H7 (cell line): ENCODE measurements at places on chromosomes 11 and 22.

DNA sequence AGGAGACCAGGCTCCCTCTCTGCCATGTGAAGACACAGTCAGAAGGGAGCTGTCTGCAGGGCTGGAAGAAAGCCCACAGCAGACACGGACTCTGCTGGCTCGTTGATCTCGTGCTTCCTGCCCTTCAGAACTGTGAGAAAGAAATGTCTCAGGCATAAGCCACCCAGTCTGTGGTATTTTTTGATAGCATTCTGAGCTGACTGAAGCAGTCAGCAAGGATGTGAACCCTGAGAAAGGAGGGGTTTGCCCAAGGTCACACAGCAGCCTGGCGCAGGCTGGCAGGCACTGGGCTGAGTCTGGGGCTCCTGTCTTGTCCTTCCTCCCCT is 255.1 kb upstream of the B3GAT1 start:
- DNase-seq = no peak

- DNase-seq = no peak
Observed at GRCh38 chr11:35334385-35335090, 84.8 kb downstream of the SLC1A2 start.

DNA sequence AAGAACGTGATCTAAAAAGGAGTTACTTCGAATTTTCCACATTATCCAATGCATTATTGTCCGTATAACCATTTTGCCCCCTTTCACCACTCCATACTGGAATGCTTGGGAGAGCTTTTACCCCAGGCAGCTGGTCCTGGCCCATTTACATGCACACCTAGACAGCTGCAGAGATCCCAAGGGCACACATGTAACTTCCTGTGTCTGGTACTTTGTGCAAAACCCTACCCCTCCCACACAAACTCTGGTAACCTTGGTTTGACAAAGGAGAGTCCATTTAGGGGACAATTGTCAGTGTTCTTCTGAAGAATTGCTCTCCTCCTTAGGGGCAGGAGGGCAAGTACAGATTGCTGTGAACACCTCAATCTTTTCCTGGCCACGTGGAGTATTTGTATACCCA is 57.3 kb upstream of the SORL1 start:
- DNase-seq = no peak

GRCh38 chr11:9803685-9804418 is 140.0 kb downstream of the SWAP70 start:
- no peak for DNase-seq

DNA sequence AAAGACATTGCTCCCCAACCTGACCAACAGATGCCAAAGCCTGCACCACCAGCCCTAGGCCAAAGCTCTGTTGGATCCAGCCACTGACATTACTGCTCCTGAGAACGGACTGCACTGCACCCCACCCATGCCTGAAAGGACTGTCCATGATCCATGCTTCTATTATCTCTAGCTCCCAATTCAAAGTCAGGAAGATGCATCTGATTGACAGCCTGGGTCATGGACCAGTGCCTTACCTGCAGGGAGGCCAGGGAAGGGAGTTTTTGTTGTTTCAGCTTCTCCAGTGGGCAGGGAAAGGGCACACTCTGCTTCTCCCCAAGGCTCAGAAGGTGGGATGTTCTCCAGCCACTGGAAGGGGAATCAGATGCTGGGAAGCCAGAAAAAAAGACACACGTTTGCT is 4.8 kb upstream of the PRDM11 start:
- no peak for DNase-seq

DNA sequence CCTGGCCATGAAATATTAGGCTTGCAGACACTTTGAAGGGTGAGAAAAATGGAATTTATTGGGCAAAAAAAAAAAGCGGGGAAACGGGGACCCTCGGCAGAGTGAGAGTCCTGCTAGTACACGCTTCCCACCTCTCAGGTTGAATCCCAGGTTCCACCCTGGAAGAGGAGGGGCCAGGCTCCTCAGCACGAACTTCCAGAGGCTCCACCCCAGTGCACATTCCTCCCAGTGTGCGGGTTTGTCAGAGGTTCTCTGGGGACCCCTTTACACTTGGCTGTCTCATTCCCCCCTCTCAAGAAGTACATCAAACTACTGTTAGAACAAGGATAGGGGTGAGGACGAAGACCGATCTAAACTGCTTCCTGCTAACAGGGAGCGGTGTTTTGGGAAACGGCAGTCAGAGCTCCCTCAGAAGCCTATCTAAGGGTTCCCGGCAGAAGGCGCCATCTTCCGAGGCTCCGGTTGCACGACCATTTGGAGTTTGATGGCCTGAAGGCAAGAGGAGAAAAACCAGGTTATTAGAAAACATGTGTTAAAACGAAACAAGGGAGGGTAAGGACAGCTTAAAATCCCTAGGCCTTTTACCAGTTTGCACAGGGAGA is 27.5 kb downstream of the FOLR3 start:
- DNase-seq = no peak

DNA sequence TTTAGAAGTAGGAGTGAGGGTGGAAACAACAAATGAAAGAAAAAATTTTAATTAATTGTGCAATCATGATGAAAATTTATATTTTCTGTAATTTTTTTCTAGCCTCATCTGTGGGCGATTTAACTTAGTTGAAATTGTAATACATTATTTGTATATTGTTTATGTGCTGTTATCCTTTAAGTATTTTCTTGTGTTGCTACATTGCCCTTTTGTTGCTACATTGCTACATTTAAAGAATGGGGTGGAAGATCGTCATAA is 106.2 kb upstream of the OR4B1 start:
- no peak for DNase-seq

DNA sequence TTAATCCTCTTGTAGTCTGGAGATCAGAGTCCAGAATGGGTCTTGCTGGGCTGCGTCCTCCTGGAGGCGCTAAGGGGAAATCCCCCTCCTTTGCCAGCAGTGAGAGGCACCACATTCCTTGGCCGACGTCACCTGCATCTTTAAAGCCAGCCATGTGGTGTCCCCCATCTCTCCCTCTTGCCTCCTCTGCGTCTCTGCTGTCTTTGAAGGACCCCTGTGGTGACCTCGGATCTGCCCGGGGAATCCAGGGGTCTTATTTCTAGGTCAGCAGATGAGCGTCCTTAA is 27.2 kb upstream of the PARVB start:
- DNase-seq = peak; percentile 88

DNA sequence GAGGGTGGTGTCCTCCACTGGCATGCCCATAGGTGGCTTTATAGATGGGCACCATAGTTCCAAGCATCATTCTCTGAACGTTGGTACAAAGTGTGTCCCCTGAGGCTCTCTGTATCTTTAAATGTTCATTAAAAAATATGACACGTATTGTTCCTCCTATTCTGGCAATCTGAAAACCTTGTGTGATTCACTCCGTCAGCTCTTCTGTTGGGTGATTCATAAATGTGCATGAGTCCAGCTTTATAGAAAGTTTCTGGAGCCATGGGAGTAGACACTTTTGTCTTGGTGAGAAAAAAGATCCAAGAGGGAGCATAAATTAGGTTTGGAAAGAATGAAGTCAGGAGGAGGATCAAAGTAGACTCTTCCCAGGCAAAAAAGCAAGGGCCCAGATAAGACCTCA is 728.8 kb downstream of the NELL1 start:
- DNase-seq = no peak

DNA sequence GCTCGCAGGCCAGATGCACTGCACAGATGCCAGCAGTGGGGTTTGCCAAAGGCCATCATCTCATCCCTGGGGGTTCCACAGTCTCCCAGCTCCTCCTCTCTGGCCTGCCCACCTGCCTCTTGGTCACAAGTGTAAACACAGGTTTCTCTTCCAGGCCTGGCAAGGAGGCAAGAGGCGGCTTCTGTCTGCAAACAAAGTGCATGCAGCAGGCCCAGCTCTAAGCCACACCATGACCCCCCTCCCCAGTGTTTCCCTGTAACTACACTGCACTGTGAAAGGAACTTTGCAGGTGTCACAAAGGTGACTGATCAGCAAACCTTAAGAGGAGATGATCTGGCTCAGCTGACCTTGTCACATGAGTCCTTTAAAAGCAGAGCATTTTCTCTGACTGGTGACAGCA is 26.2 kb upstream of the SHISAL1 start:
- no peak for DNase-seq

DNA sequence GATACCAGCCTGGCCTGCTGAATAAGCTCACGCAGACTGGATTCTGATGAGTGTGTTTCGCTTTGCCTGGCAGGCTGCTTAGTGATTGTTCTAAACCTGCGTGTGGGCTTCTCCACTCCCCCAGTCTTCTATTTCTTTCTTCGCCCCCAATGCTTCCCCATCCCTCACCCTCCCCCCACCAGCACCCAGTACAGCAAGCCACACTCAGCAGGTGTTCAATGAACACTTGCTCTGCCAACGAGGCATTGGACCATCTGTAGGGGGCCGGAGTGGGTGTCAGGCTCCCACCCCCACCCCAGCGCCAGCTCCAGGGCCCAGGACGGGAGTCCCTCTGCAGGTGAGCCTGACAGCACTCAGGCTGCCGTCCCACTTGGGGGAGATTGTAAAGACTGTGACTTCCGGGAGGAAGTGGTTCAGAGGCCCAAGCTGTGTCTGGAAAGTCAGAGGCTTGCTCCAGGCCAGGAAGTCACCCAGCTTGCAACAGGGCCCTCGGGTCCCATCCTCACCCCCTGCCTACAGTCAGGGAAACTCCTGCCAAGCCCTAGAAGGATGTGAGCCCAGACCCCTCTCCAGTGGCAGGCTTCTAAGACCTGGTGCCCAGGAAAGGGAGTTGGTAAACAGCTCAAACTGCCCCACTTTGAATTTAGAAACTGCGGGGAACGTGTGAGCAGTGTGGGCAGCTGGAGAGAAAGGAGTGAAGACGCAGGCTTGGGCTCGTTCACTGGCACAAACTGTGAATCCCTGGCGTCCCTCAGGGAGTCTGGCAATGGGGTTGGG is 66.3 kb upstream of the PRDM11 start:
- peak; percentile 38 for DNase-seq

- peak; percentile 89 for DNase-seq
Observed at GRCh38 chr11:116732271-116733042, 40.3 kb downstream of the BUD13 start.

- DNase-seq = no peak
Observed at GRCh38 chr11:86637988-86638387, 34.4 kb downstream of the ME3 start.

- no peak for DNase-seq
Observed at GRCh38 chr22:43825651-43826050, 13.5 kb upstream of the EFCAB6 start.

DNA sequence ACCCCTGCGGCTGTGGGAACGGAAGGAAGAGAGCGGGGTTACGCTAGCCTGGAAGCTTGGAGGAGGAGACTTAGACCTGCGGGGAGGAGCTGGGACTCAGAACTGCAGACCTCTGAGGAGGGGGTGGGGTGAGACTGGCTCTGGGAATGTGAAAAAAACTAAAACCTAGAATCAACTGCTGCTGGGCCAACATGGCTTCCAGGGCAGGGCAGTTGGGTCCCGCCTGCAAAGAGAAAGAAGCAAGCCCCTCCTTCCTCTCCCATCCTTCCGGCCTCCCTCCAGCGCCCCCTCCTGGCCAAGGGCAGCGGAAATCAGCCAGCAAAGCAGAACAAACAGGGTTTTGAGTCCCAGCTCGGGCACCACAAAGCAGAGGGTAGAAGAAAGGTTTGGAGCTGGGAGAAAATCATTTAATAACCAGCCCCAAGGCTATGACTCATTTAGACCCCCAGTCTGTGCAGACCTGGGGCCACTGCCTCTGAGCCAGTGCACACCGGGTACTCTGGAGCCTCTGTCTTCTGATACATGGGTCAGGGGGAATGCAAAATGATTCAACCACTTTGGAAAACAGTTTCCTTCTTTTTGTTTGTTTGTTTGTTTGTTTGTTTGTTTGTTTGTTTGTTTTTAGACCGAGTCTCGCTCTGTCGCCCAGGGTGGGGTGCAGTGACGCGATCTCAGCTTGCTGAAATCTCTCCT is 7.3 kb upstream of the NCF4 start:
- peak; percentile 90 for DNase-seq

GRCh38 chr11:95147364-95147905 is 57.8 kb downstream of the ENDOD1 start:
- DNase-seq = no peak

DNA sequence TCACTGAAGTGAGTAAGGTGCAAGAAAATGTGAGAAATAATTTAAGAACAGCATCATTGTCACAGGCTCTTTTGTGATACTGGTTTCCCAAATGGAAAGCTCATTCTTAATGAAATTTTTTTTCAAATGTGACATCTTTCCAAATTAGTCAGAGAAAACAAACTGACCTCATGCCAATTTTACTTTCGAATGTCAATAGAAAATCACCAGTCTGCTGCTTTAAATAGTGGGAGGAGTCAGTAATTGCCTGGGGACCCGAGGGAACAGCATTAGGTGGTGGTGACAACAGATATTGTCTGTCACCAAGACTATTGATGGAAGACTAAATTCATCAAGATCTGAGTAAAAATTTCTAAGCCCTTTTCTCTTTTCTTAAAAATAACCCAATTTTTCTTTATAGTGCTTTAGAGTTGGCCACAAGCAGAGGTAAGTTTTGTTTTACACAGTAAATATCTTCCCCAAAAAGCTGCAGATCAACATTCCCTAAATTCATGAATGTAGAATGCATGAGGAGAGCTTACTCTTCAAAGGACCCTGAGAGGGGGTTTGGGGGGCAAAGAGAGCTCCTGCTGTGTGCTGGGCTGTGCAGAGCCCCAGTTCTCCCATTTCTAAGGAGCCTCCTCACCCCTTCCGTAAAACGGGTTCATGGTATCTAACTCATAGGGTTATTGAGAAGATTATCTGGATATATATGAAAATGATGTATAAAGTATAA is 95.1 kb downstream of the PIWIL4 start:
- no peak for DNase-seq

GRCh38 chr22:43449205-43449830 is 37.5 kb downstream of the MPPED1 start:
- peak; percentile 91 for DNase-seq

DNA sequence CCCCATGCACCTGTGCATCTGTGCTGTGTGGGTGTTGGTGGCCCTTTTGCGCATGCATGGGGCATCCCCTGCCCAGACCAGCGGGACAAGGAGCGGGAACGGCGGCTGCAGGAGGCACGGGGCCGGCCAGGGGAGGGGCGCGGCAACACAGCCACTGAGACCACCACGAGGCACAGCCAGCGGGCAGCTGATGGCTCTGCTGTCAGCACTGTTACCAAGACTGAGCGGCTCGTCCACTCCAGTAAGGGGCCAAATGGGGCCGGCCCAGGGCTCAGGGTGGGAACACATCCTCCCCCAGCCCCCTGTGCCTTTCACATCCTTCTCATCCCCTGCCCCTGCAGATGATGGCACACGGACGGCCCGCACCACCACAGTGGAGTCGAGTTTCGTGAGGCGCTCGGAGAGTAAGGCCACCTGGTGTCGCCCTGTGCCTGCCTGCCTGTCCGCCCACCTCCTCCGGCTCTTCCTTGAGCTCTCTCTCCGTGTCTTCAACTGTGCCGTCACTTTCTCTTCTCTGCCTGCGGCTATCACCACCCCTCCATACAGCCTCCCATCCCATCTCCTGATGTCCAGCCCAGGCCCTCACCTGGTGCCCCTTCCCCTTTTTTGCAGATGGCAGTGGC is 10.6 kb downstream of the SELENOM start:
- DNase-seq = peak; percentile 84

GRCh38 chr11:65489706-65490320 is 9.0 kb upstream of the MALAT1 start:
- no peak for DNase-seq
